ENCODE measurements at places on chromosomes 5 and 9.
A peak's percentile ranks its signal among the peaks of the same experiment; 100 is the strongest.

GRCh38 chr9:14313378-14313940 lies 482 bp downstream of the NFIB start:
- DNase-seq, result no peak

GRCh38 chr5:133372293-133372937 lies 239.9 kb downstream of the FSTL4 start:
- DNase-seq, result no peak

- no peak for DNase-seq
Observed at GRCh38 chr9:105296445-105296844, 52.0 kb downstream of the SLC44A1 start.

GRCh38 chr5:124754206-124754927 lies 7.9 kb upstream of the ZNF608 start:
- no peak for DNase-seq

DNA sequence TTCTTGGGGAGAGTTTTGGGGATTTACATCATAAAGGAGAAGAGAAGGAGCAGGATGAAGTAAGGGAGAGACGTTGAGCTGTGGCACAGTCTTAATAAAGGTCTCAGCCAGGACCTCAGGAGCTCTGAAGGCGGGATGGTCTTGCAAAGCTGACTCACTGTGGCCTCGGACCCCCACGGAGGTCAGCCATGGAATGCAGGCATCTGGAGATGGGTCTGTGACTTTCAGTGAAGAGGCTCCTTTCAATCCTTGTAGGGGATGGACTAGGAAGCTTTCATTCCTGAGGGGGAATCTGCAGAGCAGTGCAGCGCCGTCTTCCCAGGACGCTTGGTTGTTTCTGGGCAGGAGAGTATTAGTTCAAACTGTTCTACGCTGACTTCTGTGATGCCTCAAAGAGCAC lies 65.7 kb upstream of the BASP1 start:
- DNase-seq, result peak; percentile 58

DNA sequence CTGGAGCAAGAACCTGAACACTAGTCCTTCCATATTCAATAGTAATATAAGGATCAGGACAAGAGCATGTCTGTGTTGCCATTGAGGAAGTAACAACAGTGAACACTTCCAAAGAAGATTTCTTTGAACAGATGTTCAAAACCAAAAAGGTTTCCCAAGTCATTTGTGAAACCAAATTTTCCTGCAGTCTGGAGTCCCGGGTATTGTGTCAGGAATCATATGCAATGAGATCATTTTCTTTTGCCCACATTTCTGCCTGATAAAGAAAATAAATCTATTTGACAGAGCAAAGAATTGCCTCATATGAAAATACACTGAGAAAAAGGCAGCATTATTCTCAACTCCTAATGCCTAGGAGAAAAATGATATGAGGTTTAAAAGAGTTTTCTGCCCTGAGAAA lies 151.7 kb downstream of the SNX18 start:
- DNase-seq, result peak; percentile 81
